ENCODE measurements at places on chromosomes 12 and 14.
A peak's percentile ranks its signal among the peaks of the same experiment; 100 is the strongest.

DNA sequence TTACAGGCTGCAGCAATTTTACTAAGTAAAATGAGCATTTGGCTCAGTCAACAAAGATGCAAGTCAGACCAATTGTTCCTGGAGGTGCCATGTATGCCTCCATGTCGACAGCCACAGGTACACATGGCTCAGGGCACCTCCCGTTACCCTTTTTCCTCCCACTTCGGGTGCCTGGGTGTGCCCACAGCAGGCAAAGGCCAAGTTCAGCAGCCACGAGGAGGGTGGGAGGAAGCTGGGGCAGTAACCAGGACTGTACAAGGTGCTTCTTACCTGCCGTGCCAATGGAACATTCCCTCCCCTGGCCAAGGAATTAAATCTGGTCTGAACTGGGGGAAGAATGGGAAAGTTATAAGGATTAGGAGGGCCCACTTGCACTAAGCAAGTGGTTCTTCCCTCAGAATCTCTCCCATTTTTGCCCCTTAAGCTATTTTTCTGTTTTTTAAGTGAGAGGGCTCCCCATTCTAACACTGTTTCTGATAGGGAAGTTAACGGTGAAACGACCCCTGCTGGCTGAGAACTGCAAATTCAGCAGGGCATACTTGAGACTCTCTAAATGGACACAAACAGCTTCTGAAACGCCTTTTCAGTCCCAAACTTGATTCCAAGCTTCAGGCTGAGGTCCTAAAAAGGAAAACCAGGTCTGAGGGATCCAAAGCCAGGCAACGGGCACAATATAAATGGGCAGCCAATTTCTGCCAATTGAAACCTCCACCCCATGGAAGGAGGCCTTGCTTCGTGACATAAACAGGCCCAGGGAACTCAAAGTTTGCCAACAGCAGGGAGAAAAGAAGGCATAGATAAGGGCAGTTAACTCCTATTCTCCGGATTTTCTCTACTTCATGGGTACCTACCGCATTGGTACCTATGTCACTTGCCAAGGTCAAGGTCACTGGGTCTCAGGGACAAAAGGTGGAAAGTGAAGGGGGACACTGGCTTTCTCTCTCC lies 24.8 kb downstream of the CLECL1 start:
- DNase-seq, result peak; percentile 44

GRCh38 chr12:123960029-123960735 lies 12.4 kb downstream of the CCDC92 start:
- no peak for DNase-seq

GRCh38 chr12:76244300-76244699 lies 103.9 kb downstream of the BBS10 start:
- no peak for DNase-seq

DNA sequence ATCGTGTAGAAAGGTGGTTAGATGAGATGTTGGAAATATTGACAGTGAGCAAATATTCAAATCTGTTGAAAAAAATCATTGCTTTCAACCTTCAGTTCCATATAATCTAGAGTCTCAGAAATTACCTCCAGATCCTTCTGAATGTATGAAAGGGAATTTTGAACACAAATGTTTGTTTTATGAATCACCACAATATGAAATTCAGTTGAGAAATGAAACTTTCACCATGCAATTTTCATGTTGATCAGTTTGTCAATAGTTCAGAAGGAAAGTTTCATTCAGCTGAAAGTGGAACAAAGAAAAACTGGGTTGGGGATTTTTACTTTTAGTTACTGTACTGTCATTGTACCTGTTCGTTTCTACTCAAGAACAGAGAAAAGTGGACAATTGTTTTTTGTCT lies 953.6 kb downstream of the SLC6A15 start:
- DNase-seq, result no peak
